Hematopoietic multipotent progenitor cell treated with erythropoietin and hydrocortisone succinate and interleukin-3 and kit ligand, for 15 days (in vitro differentiated cells): ENCODE measurements at places on chromosomes 1 and 21.

DNA sequence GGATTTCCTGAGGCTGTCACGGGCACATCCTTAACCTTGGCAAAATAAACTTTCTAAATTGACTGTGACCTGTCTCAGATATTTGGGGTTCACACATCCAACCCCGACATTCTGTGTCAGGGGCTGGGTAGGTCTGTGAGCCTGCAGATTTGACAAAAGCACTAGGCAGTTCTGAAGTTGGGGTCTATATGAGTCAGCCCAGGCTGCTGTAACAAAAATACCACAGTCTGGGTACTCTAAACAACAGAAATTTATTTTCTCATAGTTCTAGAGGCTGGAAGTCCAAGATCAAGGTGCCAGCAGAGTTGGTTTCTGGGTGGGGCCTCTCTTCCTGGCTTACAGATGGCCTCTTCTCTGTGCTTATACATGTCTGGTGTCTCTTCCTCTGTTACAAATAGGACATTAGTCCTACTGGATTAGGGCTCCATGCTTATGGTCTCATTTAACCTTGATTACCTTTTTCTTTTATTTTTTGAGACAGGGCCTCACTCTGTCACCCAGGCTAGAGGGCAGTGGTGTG lies 3.0 kb upstream of the CPLANE2 start:
- no peak for DNase-seq

DNA sequence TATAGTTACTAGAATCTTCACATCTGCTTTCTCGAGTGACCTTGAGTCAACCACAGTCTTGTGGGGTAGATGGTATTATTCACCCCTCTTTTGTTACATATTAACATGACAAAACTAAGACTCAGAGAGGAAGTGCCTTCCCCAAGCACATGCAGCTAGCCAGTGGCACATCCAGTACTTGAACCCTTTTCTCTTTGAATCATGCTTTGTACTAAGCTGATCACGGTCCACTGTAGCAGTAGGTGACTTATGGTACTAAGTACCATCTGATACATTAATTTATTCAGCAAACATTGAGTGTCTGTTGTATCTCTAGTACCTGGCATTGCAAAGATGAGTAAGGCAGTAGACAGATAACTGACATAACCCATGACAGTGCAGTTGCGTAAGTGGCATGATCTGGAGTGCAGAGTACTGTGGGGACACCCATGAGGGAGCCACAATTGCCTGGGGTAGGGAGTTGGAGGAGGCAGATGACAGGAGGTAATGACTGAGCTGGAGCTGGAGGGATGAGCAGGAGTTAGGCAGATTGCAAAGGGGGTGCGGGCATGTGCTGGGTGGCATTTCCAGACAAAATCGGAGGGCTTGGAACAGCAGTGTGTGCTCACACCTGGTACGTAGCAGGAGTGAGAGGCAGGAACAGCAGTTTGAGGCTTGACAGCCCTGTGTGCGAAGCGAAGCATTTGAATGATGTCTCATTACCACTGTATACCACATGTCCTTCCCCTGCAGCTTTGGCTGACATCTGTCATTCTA lies 29.8 kb downstream of the UCK2 start:
- DNase-seq: peak; percentile 63

- no peak for DNase-seq
Measured at GRCh38 chr1:28129150-28129549, 40.7 kb upstream of the EYA3 start.

- no peak for DNase-seq
Measured at GRCh38 chr1:66247415-66248208, 286.3 kb upstream of the SGIP1 start.

DNA sequence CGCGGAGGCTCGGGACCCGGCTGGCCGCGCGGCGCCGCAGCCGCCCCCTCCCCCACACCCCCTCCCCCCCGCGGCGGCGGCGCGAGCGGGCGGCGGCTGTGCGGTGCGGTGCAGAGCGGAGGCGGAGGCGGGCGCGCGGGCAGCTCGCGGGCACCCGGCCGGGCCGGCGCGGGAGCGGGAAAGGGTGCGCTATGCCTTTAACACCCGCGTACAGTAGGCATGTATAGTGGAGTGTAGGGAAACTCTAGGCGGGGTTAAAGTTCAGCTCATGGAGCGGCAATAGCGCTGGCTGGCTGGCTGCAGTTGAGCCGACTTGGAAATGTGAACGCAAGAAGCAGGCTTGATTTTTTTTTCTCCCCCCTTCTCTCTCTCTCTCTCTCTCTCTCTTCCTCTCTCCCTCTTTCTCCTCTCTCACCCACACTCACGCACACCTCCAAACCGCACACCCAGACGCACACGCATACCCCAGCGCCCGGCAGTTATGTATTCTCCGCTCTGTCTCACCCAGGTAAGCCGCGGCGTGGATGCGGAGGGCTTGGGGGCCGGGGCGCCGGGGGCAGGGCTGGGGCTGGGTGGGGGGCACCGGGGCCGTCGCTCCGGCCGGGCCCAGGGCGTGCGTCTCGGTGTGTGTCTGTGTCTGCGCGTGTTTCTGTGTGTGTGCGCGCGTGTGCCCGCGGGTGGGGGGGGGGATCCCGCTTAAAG lies at the start of gene NFIA:
TSS of gene NFIA (plus strand) at position 251 of the 702 bp plus-strand sequence.
- DNase-seq: peak; percentile 73

DNA sequence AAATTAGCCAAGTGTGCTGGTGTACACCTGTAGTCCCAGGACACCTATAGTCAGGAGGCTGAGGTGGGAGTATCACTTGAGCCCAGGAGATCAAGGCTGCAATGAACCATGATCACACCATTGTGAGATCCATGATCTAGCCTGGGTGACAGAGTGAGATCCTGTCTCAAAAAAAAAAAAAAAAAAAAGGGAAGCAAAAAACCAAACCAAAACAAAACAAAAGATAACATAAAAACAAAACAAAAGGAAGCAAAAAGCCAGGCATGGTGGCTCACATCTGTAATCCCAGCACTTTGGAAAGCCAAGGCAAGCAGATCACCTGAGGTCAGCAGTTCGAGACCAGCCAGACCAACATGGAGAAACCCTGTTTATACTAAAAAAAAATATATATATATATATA lies 9.4 kb upstream of the AKR1A1 start:
- DNase-seq: no peak

- no peak for DNase-seq
Measured at GRCh38 chr1:204036882-204037655, 35.8 kb upstream of the SOX13 start.

DNA sequence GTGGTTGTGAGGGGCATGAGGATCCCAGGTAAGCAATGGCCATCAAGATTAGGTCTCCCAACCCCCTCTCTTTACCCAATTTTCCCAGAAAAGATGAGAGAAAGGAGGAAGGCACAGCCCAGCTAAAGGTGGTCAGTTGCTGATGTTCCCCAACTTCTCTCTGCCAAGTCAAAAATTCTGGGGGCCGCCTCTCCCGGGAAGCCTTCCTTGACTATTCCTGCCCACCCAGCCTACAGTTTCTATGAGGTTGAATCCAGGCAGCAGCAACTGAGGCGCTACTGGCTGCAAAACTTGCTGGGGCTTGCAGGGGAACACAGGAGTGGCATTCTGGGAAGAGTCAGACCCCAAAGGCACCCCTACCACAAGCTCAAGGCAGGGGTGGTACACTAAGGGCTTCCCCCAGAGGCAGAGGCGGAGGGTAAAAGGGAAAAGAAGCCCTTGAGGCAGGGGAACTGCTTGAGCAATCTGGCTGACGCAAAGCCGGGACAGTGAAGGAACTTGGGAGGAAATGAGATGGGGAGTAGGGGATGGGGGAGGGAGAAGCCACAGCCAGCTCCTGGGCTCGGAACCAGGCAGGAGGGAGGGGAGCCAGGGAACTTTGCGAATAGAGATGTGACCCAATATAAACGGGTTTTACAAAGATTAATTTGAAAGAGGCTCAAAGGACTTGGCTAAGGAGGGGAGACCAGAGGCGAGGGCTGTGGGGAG lies 31.2 kb downstream of the SDC3 start:
- DNase-seq: no peak
